ENCODE measurements at places on chromosomes 16 and 17.

DNA sequence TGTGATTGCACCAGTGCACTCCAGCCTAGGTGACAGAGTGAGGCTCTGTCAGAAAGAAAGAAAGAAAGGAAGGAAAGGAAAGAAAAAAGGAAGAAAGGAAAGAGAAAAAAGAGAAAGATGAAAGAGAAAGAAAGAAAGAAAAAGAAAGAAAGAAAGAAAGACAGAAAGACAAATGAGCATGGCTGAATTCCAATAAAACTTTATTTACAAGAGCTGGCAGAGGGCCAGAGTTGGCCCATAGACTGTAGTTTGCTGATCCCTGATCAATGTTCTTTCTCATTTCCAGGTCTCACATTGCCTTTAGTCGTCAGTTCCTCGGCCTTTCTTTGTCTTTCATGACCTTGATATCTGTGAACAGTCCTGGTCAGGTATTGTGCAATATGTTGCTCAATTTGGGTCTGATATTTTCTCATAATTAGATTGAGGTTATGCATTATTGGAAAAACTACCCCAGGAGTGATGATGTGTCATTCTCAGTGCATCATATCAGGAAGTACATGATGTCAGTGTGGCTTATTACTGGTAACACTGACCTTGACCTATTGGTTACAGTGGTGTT lies 68.5 kb upstream of the MED9 start:
- DNase-seq, result no peak

DNA sequence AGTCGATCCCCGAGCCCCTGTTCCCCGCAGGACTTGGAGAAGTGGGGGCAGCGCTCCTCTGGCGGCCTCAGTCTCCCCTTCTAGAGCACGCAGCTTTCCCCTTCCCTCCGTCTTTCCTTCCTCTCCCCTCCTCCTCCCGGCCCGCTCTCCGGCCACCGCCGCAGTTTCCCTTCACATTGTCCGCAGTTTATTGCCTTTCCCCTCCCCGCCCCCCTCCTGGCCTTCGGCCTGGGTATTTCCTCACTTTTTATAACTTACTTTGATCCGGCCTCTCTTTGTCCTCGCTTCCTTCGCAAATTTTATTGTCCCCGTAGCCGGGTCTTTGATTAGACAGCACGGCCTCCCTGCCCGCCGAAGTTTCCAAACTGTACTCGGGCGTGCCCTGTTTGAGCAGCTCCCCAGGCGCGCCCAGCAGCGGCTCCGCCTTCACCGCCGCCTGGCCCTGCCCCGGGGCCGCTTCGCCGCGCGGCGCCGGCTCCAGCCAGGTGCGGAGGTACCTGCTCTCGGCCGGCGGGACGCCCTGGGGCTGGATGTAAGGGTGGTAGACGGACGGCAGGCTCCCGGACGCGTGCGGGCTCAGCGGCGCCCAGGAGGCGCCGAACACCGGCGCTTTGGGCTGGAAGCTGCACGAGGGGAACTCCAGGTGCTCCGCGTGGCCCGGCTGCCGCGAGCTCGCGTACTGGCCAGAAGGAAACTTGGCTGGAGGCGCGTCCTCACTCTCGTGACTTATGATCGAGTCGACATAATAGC lies 488 bp downstream of the HOXB9 start:
- DNase-seq, result peak; percentile 20

DNA sequence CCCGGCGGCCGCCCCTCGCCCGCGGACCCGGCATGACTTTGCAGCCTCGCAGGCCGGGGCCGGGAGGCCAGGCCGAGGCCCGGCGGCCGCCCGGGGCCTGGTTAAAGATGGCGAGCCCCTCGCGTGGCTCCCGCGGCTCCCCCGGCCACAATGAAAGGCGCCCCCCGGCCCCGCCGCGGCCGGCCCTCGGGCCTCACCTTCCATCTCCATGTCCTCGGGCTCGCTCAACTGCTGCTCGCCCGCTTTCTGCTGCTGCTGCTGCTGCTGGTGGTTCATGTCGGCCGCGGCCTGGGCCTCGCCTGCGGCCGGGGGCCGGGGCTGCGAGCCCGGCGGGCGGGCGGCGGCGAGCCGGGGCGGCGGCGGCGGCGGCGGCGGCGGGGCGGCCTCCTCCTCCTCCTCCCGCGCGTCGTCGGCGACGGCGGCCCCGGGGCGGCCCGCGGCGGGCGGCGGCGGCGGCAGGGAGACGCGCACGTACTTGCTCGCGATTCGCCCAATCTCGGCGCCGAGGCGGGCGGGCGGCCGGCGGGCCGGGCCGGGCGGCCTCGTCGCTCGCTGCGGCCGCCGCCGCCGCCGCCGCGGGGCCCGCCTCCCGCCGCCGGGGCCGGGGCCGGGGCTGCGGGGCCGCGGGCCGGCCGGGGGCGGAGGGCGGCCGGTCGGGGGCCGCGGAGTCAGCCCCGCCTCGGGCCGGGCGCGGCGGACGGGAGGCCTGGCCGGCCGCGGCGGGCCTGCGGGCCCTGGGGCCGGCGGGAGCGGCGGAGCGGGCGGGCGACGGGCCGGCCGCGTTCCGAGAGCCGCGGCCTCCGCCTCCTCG lies 491 bp downstream of the USP7 start:
- DNase-seq, result no peak

DNA sequence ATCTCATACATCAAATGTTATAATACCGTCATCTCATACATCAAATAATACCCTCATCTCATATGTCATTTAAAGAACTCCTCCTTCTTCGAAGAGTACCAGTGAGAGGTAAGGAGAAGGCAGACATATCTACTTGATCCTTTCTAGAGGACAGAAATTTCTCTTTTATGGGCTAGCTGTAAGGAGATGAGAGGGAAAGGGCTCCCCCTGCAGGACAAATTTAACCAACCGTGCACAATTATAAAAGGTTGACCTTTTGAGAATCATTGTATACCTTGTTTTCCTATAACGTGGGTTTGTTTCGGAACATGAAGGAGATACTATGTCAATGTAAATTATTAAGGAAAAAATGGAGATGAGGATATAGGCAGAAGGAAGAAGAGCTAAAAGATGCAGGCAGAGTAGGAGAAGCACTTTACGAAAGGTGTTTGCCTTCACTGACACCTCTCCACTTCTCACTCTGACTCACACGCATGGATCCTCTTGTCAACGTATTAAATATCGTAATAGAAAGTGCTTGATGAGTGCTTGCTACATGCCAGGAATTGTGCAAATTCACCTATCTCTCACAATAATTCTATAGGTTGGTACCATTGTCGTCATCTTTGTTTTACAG lies 465.9 kb upstream of the ERCC4 start:
- DNase-seq, result no peak

GRCh38 chr17:2386400-2387085 lies 14.3 kb downstream of the MNT start:
- no peak for DNase-seq

- DNase-seq, result no peak
These were observed 4.8 kb upstream of the ZDHHC1 start for GRCh38 chr16:67421030-67421429.

- no peak for DNase-seq
These were observed 99.5 kb downstream of the CHD9NB start for GRCh38 chr16:52953215-52953614.

DNA sequence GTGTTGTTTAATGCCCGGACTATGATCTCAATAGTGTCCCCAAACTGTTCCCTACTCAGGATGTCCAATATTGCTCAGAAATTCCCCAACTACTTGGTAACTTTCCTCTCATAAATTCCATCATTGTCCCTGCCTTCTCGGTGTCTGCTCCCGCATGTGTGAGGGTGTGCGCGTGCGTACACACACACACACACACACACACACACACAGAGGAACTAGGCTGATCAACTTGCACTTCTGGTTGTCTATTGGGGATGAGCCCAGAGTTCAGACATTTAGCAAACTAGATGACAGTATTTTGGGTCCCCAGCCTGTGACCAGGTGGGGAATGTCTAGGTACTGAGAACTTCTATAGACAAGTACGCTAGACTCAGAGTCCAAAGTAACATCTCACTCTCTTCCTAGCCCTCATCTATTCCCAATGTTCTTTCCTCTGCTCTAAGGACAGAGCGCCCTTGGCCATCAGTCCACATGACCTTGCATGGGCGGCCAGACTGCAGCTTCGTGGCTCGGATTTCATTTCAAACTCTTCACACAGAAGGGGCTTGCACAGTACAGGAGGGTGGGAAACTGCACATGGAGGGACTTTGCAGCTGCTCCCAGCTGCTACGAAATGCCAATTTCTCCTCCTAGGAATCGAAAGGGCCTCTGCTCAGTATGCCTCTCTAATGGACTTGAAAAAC lies 5.3 kb downstream of the HS3ST3A1 start:
- no peak for DNase-seq

GRCh38 chr17:51585514-51586104 lies 325.3 kb downstream of the UTP18 start:
- DNase-seq, result no peak

- no peak for DNase-seq
These were observed 435.5 kb downstream of the KCNJ2 start for GRCh38 chr17:70604854-70605253.

GRCh38 chr17:3727041-3727440 lies 3.3 kb downstream of the HASPIN start:
- DNase-seq, result no peak

- no peak for DNase-seq
These were observed 94.0 kb downstream of the SOCS1 start for GRCh38 chr16:11161974-11162373.

GRCh38 chr16:74586948-74587347 lies 20.0 kb downstream of the GLG1 start:
- no peak for DNase-seq

DNA sequence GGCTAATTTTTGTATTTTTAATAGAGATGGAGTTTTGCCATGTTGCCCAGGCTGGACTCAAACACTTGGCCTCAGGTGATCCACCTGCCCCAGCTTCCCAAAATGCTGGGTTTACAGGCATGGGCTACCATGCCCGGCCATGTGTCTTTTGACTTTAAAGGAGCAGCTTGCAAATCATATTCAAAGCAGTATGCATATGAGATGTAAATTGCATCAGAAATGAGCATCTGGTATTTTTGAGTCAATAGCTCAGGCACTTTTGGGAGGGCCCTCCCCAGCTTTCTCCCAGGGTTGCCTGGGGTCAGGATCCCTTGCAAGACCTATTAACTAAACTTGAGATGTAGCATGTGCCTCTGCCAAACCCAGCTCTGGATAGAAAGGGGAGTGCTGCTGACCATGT lies 21.5 kb downstream of the EPOP start:
- DNase-seq, result no peak

DNA sequence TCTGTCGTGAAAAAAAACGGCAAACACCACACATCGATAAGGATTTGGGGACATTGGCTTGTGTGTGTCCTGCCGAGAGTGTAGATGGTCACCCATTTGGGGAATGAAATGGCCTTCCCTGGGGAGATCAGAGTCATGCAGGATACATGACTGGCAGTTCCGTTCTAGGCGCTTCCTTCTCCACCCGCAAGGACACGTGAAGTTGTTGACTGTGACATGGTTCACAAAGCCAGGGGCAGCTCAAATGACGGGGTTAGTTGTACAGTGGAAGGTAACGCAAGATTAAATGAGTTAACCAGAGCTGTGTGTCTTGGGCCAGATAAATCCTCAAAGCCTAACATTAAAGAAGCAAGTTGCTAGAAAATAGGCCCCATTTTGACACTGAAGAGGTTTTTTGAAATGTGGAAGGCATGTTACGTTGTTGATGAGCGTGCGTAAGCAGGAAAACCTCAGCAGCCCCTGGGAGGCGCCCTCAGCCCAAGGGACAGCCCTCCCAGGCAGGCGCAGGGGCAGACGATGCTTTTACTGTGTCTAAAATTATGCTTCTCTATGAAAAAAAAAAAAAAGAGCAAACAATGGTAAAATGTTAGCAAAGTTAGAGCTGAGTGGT lies 35.9 kb upstream of the CHMP6 start:
- DNase-seq, result no peak

DNA sequence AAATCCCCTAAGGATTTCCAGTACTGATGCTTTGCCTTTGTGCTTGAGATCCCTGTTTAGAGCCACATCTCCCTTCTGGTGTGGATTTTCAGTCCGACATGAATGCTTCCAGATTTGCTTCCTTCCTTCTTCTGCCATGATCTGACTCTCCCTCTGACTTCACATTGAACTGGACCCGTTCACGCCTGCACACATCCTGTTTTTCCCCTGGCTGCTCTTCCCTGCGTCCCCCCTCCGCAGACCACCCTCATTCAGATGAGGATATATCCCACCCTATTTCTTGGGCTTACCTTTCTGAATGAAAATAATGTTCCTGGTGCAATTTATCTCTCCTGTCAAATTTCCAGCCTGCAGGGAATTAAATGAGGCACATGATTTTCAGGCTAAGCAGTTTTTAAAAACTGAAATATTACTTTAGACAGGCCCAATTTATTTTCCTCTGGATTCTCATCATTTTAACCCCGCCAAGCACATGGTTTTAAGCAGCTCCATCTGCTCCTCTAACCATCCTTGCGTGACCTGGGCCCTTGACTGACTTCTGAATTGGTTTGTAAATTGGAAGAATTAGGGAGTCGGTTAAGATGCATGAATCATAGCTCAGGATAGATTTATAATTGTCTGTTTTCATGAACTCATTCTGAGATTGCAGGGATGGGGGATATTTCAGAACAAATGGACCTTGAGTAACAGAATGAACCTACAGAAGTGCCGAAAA lies 59.2 kb downstream of the BMERB1 start:
- DNase-seq, result no peak

- no peak for DNase-seq
These were observed 128.0 kb downstream of the RAP1GAP2 start for GRCh38 chr17:2924211-2924610.

GRCh38 chr17:76562734-76563148 lies 22.9 kb downstream of the PRCD start:
- no peak for DNase-seq

DNA sequence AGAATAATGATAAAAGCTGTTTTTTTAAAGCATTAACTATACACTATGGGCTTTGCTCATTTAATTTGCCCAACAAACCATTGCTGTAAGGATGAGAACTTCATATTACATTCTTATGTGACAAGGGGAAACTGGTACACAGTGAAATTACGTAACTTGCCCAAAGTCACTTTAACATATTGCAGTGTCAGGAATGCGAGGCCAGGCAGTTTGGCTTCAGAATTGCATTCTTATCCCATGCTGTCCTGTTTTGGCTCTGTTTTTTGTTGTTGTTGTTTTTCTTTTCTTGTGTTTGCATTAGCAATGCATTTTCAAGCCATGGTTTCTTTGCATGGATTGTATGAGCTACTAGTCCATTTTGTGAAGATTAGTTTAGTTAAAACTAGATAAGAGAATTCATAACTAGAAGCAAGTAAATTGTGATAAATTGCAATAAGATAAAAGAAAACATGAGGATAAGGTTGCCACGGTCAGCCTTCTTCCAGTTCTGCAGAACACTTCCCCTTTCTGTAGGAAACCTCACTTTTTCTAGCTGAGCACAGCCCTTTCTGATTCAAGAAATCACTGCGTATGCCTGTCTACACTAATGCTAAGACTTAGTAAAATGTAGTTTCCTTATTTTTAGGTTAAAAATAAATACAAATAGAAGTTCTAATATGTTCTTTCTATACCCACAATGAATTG lies 221.3 kb upstream of the KCNJ16 start:
- DNase-seq, result no peak
